Left ventricle myocardium superior (tissue), 1 donor: ENCODE measurements at places on chromosomes 2 and 18. TPM values are rescaled to one million over a fixed set of nuclear protein-coding genes. Genes with fewer than 3 reads are reported as not detected.

- DNase-seq = no peak
Measured at GRCh38 chr2:156539086-156539860, 103.1 kb downstream of the GPD2 start.

- DNase-seq = no peak
Measured at GRCh38 chr2:82694431-82694830, 1764.6 kb downstream of the SUCLG1 start.

DNA sequence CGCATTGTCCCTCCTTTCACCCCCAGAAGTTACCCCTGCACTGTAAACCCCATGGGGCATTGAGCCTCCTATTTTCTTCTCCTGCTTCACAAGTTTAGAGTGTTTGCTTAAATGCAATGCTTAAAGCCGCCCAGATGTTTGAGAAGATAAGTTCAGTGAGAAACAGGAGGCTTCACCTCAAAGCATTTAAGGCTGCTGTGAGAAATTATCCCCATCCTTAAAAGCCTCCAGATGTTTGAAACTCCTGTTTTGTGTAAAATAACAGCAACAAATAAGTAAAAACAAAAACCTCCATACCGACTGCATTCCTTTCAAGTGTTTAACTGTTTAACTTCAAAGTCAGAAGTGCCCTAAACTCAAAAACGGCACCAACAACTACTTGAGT is 81.8 kb downstream of the RTP5 start:
- no peak for DNase-seq

GRCh38 chr2:176118601-176119339 is 2.2 kb downstream of the HOXD10 start:
- DNase-seq = no peak

GRCh38 chr18:45651275-45651674 is 36.0 kb downstream of the SLC14A2 start:
- DNase-seq = no peak

- DNase-seq = no peak
Measured at GRCh38 chr18:27121108-27121507, 64.0 kb downstream of the CHST9 start.

GRCh38 chr2:48228345-48228684 is 301.6 kb upstream of the STON1 start:
- DNase-seq = no peak

DNA sequence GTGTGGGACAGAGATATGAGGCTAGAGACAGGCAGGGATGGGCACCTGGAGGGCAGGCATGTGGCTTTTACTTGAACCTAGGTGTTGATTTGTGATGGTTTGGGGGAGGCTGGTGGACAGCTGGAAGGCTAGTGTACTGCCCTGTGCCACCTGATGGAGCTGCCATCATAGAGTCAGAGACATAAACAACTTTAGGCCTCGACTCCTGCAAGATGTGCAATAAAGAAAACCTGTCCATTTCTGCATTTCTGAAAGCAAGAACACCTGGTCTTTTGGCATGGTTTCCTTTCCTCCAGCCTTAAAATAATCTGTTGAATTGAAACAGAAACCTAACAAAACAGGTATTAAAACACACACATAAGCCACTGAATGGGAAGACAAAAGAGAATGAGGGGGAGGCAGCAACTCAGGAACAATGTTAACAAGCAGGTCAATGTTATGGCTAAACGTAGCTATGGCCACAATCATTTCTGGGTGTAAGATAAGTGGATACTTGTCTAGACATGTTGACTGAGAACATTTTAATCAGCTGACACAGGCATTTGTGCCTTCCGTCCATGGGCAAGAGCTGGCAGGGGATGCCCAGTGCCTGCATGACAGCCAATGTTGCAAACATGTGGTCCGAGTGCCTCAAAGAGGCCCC is 87.8 kb downstream of the KCTD1 start:
- peak; percentile 73 for DNase-seq

DNA sequence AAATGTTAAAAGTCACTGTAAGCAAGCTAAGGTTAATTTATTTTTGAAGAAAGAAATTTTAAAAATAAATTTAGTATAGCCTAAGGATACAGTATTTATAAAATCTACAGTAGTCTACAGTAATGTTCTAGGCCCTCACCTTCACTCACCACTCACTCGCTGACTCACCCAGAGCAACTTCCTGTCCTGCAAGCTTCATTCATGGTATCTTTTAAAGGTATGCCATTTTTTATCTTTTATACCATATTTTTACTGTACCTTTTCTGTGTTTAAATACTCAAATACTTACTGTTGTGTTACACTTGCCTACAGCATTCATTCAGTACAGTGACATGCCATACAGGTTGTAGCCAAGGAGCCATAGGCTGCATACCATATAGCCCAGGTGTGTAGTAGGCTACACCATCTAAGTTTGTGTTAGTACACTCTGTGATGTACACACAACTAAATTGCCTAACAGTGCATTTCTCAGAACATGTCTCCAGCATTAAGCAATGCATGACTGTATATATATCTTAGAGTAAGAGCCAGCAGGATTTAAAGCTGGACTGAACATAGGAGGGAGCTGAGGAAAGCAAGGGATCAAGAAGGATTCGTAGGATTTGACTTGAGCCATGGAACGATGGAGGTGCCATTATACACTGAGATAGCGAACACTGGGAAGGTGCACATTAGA is 83.1 kb upstream of the KLF7 start:
- no peak for DNase-seq

GRCh38 chr2:109157563-109158105 is 28.6 kb downstream of the SH3RF3 start:
- DNase-seq = no peak

- DNase-seq = no peak
Measured at GRCh38 chr18:76426737-76427305, 68.2 kb downstream of the ZNF516 start.

GRCh38 chr2:160253440-160254188 is 53.5 kb upstream of the ITGB6 start:
- DNase-seq = no peak

DNA sequence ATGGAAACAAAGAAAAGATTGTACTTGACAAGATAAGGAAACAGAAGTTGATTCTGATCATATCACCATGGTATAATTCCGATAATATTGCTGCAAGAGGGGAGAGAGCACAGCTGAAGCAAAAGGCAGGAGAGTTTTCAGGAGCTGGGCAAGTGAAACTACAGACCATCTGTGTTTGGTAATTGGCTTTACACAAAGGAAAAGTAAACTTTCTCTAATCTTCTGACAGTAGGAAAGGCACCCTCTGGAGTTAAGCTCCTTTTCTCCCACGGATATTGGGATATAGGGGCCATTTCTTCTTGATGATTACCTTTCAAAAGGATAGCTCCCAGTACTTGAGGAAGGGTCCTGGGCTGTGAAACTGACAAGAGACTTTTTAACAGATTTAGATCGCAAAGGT is 29.9 kb upstream of the REG3A start:
- no peak for DNase-seq

- no peak for DNase-seq
Measured at GRCh38 chr18:47422524-47422923, 171.1 kb upstream of the SKOR2 start.

DNA sequence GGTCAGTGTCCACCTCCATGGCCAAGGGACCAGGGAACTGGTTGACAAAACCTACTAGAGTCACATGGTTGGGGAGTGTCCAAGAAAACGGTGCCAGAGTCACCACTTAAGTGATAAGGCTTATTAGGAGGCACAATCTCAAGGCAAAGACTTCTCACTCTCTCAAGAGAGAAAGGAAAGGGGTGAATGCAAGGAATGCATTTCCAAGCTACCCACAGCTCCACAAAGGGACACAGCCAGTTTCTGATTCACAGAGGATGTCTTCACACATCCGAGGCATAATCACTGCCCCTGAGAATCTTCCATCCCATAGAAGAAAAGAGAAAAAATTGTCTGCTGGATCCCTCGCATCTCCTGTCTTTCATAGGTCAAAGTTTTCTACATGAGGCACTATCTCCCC is 269.3 kb downstream of the TNS1 start:
- DNase-seq = no peak

Gene PARD6G
- 4.0 TPM for total RNA-seq

Gene ARHGEF4
- total RNA-seq = 3.8 TPM

Gene PROKR1
- total RNA-seq = not detected

Gene GULP1
- 4.6 TPM for total RNA-seq

Gene AP1S3
- total RNA-seq = 0.50 TPM

Gene DAW1
- total RNA-seq = not detected

Gene GPR45
- total RNA-seq = not detected

Gene RAMP1
- 151 TPM for total RNA-seq

Gene SIX2
- total RNA-seq = 0.40 TPM
